ENCODE measurements at places on chromosomes 4 and X.

GRCh38 chr4:102868153-102868780, 525 bp upstream of the CISD2 start:
- no peak for DNase-seq

- no peak for DNase-seq
Observed at GRCh38 chr4:17785858-17786257, 4.4 kb upstream of the FAM184B start.

DNA sequence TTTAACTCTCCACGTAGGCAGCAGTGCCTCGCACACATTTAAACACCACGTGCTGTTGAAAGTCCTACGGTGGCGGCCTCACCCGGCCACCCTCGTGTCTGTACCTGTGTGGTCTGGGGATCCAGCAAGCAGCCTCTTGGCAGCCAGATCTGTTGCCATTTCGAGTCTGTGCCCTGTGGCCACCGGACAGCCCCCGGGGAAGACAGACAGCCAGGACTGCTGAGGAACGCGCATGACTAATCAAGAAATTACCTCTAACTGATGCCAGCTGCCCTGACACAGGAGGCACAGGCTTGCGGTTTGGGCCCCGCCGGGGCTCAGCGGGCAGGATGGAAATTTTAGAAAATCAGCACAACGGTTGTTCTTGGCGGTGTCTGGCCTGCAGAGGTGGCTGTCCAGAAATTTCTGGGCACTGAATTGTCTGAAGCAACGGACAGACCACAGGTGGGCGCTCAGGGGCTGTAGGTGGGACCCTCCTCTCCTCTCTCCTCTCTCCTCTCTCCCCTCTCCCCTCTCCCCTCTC, 15.6 kb upstream of the ASMTL start:
- no peak for DNase-seq

DNA sequence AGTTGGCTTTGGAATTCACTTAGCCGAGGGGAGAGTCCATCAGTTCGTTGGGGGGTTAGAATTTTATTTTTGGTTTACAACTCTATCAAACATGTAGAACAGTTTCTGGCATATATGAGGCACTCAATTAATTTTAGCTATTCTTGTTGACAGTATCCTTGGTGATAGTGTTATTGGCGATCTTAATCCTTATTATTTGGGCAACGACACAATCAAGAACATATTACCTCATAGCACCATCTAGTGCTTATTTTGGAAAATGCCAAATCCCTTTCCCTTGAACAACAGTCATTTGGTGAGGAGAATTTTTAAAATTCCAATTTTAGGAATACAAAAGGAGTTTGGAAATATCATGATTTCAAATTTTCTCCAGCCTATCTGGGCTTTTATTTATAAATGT, 17.9 kb upstream of the PGRMC1 start:
- no peak for DNase-seq

- no peak for DNase-seq
Observed at GRCh38 chr4:139828966-139829664, 163.5 kb downstream of the MGST2 start.

- no peak for DNase-seq
Observed at GRCh38 chrX:2498781-2499302, 1.9 kb downstream of the DHRSX start.

DNA sequence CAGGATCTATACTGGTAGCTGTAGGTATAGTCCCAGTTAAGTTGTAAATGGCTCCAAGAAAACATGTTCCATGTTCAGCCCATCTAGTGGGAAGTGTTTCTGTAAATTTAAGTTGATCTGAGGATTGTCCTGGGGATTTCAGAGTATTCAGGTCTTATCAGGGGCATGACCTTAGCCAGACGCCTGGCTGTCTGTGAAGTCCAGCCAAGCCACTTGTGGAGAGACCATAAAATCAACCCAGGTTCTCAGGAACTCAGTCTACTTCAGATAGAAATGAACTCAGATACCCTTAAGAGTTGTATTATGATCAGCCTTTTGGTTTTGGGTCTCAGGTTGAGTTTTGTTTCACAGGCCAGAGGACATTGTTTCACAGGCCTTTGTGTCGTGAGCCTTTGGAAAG, 95.9 kb downstream of the EGF start:
- no peak for DNase-seq

GRCh38 chrX:75086731-75087195, 69.3 kb downstream of the ABCB7 start:
- DNase-seq: no peak

DNA sequence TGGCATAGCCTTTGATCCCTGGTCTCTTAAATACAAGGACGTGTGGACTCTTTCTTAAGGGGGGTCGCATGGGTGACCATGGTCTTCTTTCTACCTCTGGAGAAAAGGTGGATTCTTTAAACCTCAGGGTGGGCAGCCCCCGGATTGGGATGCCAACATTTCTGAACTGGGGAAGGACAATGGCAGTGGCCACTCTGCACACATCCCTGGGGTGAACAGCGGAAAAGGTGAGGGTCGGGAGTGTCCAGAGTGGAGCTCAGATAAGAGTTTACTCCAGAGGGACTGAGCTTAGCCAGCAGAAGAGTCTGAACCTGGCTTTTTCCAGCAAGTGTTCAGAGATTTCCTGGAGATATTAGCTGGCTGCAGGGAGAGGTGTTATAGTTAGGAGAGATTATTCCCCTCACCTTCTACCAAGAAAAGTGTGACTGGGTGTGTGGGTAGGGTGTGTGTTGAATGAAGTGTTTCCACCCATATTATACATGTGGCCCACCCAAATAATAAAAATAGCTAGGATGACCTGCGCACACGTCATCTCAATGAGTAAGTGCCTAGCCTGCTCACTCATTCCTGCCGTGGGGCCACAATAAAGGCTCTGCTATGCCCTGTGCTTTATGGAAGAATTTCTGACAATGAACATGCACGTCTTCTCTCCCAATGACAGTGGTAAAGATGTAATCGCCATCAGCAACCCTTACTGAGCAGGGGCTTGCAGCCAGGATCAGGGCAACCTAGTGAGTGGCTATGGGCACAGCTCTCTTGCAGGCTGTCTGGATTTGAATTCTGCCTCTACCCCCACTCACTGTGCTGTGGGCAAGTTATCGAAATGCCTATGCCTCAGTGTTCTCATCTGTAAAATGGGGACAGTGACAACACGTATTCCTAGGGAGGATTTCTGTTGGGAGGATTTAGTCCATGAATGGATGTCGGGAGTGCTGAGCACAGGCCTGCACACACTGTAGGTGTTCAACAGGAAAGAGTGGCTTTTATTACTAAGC, 76.6 kb downstream of the SLC2A9 start:
- no peak for DNase-seq

DNA sequence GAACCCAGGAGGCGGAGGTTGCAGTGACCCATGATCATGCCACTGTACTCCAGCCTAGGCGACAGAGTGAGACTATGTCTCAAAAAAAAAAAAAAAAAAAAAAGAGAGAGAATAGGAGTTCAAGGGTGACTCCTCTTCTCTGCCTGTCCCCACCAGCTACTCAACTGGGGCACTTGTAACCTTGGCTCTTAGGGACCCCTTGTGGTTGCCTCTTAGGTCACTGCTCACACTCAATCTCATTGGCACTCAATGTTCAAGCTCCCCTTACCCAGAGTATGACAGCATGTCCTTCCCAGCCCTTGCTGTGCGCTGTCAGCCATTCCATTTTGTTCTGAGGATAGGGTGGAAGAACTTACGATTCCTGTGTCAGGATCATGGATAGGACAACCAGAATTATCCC, 82.4 kb upstream of the BEND4 start:
- DNase-seq: no peak

GRCh38 chr4:170623899-170624298, 534.1 kb upstream of the AADAT start:
- DNase-seq: no peak

DNA sequence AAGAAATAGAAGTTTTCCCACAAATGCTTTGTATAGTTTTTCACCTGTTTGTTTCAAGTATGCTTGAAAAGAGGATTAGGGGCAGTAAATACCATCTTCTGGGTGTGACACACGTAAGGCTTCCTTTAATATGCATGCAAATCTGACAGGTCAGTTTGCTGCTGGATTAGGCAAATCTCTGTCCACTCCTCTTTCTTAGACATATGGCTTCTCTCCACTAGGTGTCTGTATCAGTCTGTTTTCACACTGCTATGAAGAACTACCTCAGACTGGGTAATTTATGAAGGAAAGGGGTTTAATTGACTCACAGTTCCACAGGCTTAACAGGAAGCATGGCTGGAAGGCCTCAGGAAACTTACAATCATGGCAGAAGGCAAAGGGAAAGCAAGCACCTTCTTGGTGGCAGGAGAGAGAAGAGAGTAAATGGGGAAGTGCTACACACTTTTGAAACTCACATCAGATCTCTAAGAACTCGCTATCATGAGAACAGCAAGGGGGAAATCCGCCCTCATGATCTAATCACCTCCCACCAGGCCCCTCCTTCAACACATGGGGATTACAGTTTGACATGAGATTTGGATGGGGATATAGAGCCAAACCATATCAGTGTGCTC, 66.9 kb downstream of the TAB3 start:
- no peak for DNase-seq

GRCh38 chr4:153115322-153116290, 88.6 kb upstream of the TRIM2 start:
- DNase-seq: no peak

DNA sequence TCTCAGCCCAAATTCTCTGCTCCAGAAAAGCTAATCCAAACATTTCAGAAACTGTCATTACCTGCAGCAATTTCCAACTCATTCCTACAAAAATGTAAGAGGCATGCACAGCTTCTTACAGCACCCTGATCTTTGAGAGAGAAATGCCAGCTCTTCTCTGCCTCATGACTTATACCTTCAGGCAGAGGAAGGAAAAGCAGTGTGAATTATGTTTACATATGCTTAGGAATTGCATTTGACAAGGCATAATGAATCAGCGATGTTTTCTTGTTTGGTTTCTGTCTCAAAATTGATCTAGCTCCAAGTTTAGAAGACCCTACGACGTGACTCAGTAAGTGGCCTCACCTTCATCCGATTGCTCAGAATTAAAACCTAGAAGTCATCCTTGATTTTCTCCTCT, 21.8 kb upstream of the AGA start:
- no peak for DNase-seq

- DNase-seq: no peak
Observed at GRCh38 chr4:35506161-35506560, 738.2 kb downstream of the ARAP2 start.

GRCh38 chrX:93466383-93466782, 207.0 kb downstream of the NAP1L3 start:
- no peak for DNase-seq

DNA sequence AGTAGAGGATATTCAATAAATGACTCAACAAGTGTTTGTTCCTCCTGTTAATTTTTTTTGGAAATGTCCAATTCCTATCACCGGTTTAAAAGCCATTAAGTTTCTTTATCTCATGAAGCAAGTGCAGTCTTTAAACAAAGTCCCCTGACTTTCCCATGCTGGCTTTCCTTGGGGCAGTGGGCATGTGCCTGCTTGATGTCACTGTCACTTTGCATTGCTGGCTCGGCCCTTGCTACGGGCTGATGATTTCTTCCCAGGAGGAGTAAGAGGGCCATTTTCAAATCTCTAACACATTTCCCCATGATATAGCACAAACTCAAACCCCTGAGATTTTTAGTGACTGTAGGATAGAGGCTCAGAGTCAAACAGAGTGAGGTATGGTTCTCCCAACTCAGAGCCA, 275.8 kb upstream of the TENM3 start:
- DNase-seq: peak; percentile 61

DNA sequence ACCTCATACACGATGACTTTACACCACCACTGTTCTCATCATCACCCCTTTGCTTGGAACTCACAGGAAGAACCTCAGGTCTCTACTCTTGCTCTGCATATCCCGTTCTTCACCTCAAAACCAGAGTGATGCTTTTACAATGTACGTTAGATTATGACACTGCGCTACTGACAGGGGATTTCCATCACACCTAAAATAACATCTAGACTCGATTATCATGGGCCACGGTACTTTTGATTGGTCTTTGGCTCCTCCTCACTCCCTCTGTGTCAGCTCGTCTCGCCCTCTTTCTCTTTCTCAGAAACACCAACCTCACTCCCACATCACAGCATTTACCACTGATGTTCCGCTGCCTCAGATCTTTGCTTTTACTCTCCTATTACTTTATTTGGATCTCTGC, 172.4 kb downstream of the TLL1 start:
- no peak for DNase-seq

GRCh38 chr4:123037804-123038203, 115.4 kb upstream of the NUDT6 start:
- no peak for DNase-seq

- no peak for DNase-seq
Observed at GRCh38 chr4:121376097-121376496, 4.7 kb downstream of the QRFPR start.

GRCh38 chr4:112552668-112553067, 36.7 kb upstream of the NEUROG2 start:
- DNase-seq: no peak

GRCh38 chr4:82901183-82901718, 716 bp downstream of the THAP9 start:
- DNase-seq: no peak

DNA sequence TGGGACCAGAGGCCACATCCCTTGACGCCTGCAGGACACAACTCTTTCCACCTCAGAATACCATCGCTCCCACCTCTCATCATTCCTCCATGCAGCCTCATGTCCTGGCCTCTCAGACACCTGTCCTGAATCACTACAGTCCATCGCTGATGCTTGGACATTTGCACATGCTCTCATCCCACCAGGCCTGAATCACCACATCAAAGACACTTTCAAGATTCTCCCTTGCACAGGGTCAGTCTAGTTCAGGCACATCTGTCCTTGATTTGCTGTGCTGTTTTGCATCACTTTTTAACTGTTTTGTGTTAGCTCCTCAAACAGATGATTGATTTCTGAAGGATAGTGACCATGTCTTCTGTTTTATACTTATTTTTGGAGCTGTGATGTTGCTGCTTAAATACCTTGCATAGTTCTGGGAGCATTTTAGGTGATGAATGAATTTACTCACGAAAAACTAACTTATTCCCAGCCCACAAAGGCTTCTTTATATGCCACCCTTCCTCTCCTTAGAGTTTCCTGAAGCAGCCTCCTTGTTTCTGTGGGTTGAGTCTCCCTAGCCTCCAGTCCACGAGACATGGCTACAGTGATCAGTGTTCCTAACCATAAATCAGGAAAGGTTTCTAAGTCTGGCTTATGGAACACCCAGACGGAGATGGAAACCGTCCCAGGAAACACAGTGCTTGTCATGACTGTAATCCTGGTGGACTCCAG, 2.6 kb downstream of the FAM114A1 start:
- DNase-seq: no peak

- no peak for DNase-seq
Observed at GRCh38 chr4:54234497-54235205, 5.6 kb downstream of the PDGFRA start.

DNA sequence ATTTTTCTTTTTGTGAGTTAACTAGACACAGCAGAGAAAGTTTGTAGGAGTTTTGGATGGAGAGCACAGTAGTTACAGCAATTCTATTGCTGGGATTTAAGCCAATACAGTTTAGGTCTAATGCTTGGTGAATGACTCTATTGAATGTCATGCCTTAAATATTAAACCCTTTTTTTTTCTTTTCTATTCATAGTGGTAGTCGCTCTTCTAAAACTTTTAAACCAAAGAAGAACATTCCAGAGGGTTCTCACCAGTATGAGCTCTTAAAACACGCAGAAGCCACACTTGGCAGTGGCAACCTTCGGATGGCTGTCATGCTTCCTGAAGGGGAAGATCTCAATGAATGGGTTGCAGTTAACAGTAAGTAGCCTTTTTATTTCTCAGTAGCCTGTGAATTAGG, 34.8 kb upstream of the DCK start:
- DNase-seq: no peak
